ENCODE measurements at places on chromosomes 6 and 20.

DNA sequence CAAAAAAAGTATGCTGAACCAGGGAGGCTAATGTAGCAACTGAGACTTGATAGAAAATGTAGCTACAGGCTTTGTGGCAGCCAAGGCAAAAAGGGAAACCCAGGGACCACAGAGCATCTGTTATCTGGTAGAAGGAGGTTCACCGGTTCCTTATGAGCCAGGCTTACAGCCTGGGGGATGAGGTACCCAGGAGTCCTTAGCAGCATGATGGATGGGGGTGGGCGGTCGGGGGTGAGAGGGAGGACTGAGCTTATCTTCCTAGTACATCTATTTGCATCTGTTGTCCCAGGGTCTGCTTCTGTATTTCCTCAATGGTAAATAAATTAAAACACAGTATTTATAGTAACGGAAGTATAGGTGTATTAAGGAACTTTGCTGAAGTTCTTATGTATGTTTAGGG, 1.1 kb upstream of the GDAP1L1 start:
- no peak for DNase-seq

- DNase-seq = no peak
Observed at GRCh38 chr6:39934131-39934757, at the start of gene MOCS1. Gene MOCS1, minus strand, starts transcription at chr6:39934462. Its CDS starts 45 bp downstream, at chr6:39934417.

- no peak for DNase-seq
Observed at GRCh38 chr6:135540207-135540840, 42.8 kb upstream of the AHI1 start.

DNA sequence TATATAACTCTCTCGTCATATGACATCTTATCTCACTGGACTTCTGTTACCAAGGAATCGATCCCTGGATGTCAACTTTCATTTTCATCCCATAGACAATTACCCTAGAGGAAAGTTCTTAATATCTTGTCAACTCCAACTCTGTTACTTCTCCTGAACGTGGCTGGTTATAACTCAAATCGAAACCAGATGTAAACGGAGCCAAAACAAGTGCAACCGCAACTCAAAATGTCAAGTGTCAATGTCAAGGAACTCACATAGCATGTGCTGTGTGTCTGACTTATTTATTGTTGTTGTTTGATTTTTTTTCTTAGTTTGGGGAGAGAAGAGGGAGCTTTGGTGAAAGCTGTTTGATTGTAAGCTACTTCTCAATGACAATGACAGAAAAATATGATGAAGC, 108.6 kb downstream of the VIP start:
- no peak for DNase-seq

DNA sequence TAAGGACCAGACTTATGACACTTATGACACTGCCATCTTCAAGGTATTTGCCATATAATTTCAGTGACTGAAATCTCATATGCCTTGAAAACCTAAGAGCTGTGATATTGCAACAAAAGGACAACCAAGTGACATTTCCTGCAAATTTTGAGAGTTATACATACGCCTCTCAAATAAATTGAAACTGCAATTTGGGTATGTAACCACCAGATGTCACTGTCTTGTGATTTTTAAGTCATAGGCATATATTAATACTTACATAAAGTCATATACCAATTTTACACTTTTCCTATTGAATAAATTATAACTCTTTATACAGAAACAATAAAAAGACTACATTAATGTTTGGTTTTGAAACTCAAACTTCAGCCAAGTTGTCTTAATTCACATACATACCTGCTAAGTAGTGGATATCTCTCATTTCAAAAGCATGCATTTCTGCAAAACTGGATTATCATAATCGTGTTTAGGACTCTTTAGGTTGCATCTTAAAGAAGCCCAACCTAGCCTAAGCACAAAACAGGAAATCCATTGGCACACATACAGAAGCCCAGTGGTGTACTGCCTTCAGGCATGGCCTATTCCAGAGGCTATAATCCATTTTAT, 180.2 kb downstream of the PACRG start:
- DNase-seq = no peak

- no peak for DNase-seq
Observed at GRCh38 chr6:149075616-149076354, 241.7 kb upstream of the TAB2 start.

DNA sequence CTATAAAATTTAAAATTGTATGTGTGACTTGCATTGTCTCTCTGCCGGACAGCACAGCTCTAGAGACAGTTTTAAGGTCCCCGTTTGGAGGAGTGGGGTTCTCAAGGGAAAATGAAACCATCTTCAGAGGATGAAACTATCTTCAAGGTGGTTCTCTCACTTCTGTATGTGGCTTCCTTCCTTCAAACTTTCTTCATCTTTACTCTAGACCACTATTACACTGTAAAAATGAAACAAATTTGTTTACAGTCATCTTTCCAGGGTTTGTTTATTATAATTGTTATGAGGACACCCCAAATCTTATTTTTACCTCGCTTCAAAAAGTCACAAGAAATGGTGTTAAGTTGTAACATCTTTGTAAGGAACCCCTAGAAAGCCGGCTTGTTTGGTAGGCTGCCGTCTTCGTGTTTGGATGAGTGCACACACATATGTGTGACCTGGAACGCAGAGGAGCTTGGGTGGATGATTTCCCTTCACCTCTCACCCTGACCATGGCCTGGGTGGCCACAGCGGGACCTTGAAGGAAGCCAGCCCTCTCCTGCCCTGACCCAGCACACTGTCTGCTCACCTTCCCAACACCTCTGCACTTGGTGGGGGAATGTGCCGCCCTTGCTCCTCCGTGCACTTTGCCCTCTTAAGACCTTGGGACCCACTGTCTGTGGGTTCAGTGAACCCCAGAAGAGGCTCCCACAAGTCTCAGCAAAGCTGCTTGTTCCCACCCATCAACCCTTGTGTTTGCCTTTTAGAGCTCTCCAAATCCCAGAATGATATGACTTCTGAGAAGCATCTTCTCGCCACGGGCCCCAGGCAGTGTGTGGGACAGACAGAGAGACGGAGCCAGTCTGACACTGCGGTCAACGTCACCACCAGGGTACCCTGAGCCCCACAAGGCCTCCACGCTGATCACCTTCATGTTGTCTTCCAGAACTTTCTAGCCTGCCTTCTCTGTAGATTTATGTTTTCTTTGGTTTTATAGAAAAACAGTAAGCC, 67.8 kb downstream of the SYTL3 start:
- DNase-seq = peak; percentile 47

DNA sequence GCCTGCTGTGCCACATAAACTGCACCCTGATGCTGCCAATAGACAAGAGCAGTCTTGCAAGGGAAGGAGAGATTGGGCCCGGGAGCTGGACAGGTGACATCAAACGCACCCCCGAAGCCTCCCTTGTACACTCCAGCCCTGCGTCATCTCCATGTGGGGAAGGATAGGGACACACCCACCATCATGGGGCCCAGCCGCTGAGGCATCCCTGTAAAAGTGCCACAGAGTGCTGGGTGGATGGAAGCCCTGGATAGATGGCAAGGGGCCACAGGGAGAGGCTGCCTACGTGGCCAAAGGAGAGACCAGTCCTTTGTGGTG, 117.1 kb downstream of the SYNDIG1 start:
- no peak for DNase-seq

DNA sequence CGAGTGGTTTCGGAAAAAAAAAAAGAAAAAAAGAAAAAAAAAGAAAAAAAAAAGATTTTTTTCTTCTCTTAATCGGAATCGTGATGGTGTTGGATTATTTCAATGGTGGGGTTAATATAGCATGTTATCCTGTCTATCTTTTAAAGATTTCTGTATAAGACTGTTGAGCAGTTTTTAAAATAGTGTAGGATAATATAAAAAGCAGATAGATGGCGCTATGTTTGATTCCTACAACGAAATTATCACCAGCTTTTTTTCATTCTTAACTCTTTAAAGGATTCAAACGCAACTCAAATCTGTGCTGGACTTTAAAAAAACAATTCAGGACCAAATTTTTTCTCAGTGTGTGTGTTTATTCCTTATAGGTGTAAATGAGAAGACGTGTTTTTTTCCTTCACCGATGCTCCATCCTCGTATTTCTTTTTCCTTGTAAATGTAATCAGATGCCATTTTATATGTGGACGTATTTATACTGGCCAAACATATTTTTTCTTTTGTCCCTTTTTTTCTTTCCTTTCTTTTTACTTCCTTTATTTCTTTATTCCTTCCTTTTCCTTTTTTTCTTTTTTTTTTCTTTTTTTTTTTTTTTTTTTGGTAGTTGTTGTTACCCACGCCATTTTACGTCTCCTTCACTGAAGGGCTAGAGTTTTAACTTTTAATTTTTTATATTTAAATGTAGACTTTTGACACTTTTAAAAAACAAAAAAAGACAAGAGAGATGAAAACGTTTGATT, 3.6 kb downstream of the SOX4 start:
- DNase-seq = no peak

- no peak for DNase-seq
Observed at GRCh38 chr20:12605751-12606150, 403.0 kb upstream of the SPTLC3 start.

DNA sequence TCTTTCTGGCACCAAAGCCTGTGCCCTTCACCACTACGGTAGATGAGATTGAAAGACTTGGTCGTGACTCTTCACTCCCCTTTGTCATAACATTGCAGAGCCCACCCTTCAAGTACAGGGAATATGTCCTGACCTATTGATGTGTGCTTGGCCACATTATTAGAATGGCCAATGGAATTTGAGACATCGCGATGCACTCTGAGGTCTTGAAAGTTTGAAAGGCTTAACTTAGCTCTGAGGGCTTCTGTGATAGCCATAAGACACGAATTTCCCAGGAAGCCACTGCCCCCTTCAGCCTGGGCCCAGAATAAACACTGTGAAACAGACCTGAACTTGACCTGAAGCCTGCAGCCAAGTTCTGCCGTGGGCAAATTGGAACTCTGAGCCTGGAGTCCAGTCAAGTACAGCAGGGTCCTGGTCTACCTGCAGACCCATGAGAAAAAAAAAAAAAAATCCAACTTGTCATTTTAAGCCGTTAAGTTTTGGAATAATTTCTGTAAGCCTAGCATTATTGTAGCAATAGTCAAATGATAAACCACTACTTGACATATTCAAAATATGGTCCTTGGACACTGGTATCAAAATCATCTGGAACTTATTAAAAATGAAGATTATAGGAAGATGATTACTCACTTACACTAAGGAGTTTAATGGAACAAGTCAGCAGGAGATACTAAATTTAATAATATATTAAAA, 36.9 kb upstream of the TRAF3IP2 start:
- DNase-seq = no peak

GRCh38 chr6:38159596-38159995, 340.1 kb downstream of the ZFAND3 start:
- DNase-seq = no peak

DNA sequence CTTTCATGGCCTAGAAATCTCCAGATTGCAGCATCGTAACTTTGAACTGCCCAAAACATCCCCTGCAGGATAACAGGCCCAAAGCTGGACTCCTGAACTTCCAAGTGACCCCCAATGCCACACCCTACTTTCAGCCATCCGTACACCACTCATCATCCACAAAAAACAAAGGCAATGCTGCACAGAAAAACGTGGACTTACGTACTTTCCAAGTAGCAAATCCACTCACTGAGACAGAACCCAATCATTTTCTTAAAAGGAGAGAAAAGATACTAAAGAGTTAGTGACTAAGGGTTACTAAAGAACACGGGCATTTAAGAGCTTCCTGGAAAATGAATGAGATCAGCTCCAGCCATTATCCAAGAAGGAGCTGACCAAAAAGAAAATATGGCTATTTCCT, 211.0 kb downstream of the WDR27 start:
- no peak for DNase-seq

DNA sequence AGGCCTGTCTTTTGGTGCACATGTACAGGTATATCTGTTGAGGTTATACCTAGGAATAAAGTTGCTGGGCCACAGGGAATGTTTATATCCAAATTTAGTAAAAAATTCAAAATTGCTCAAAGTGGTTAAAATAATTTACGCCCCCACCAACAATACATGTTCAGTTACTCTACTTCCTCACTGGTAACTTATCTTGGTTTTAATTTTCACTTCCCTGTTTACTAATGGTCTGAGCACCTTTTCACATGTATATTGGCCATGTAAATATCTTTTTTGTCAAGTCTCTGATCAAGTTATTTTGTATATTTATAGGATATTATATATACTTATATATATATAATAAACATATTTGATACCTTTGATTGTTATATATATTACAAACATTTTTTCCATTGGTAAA, 9.7 kb downstream of the PDE7B start:
- no peak for DNase-seq

DNA sequence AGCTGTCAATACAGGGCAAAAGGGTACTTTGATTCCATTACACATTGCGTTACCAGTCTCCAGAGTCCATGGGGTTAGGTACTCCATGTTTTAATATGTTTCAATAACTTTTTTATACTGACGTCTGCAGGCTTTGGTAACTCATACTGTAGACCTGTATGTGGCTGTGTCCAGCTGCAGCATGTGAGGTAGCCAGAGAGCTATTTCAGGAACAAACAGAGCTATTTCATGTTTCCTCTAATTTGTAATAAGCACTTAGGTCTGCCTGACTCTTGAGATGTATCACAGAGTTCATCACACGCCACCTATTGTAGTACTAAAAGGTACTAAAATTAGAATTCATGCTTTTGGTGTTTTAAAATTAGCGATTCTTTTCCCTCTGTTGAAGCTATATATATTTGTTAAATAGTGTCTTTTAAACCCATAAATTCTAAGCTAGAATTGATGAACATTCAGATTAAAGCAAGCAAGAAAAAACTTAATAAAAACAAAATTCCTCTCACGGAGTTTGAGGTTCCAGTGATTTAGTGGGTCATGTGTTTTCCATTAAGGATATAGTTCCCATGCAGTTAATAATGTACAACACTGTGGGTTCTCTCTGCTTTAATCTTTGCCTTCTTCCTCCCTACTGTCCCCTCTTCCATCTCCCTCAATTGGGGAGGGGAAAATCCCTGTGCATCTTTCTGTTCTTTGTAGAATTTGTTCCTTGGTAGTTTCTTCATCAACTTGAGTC, 37.0 kb downstream of the FOXO3 start:
- DNase-seq = no peak

DNA sequence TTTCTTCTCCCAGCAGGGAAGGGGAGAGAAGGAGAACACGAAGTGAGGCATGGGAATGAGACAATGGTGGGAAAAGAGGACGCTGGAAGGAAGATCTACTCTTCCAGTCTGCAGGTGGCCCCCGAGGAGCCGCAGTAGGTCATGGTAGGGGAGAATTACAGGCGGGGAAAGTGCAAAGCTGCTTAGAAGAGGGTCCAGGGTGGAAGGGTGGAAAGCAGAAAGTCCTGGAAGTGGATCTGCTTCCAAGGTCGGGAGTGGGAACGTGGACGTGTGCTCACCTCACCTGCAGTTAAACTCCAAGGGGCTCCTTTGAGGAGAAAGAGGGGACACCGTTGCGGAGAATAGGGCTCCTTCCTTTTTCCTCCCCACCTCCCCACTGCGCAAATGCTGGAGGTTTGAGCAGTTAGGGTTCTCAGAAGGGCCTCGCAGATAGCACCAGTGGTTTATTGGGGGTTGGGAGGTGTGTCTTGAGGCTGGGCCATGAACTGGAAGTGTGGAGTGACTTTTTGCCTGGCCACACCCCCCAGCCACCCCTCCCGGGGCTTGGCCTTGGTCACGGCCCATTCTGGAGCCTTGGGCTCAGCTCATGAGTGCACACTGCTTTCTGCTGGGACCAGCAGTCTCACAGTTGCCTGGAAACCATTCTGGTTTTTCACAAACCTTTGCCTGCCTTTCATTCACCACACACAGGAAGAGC, 100.4 kb upstream of the MLN start:
- DNase-seq = no peak
